ENCODE measurements at places on chromosomes 1 and 21.

DNA sequence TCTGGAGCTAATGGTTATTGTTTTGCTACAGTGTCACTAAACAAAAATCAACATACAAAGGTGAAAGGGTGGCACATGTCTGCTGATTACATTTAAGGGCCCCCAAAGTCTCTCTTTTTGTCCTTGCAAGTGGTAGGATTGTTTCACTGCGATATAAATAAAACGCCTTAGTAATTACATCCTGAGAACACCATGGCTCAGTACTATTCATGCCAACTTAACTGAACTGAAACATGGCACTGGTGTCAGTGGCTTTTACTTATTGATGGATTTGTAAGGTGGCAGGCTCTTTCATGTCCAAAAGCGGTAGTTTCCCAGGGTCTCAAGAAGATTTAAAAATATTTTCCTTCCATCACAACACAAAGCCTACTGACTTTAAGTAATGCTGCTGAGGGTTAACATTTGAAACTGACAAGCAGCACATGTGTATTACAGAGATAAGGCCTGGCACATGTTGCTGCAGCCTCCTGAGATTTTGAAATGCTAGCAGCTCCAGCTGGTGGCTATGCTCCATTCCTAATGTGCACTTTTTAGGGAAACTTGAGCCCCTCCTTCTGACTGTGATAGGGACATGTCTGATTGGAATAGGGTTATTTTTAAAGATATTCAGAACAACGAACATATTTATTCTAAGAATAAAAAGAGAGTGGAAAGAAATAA is 86.8 kb downstream of the ATP1B1 start:
- no peak for DNase-seq

GRCh38 chr1:234842726-234843641 is 233.0 kb upstream of the IRF2BP2 start:
- peak; percentile 94 for DNase-seq

DNA sequence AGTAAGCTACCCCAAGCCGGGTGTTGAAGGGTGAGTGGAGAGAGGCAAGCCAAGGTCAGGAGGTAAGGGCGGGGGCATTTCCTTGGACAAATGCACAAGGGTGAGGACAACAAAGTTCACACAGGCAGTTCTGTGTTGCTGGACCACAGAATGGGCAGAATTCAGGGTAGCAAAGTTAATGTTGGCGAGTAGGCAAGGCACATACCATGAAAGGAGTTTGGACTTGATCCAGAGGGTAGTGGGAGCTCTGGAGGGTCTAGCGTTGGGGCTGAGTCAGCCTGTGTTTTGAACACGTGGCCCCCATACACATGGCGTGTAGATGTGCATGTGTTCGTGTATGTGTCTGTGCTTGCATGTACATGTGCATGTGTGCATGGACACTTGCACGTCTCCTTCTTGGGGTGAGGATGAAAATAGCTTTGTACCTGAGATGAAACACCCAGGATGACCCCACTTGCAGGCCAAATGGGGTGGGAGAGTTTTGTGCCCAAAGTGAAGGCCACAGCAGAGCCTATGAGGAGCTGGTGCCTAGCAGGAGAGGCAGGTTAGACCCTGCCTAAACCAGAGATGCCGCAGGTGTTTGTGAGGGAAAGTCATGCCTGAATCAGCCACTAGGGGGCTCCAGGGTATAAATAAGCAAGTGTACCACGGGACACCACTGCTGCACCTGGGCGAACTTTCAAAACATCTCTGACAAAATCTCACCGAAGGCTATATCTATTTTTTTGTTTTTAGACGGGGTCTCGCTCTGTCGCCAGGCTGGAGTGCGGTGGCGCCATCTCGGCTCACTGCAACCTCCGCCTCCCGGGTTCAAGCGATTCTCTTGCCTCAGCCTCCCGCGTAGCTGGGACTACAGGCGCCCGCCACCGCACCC is 21.8 kb downstream of the SLC27A3 start:
- DNase-seq: peak; percentile 91

- DNase-seq: no peak
Observed at GRCh38 chr1:239718571-239718970, 332.2 kb downstream of the CHRM3 start.

GRCh38 chr1:110055493-110056284 is 14.8 kb downstream of the ALX3 start:
- no peak for DNase-seq

DNA sequence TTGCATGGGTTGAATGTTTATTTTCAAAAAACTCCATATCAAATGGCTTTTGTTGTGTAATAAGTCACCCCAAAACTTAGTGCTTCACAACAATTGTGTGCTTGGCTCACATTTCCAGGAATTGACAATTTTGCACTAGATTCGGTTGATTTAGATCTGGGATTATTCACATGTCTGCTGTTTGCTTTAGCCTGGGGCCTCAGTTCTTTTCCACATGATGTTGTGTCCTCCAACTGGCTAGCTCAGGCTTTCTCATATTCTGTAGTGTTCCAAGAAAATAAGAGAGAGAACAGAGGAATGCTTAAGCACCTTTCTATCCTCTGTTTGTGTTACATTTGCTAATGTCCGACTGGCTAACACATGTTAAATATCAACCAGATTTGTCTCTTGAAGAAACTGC is 281.5 kb upstream of the ADGRL4 start:
- DNase-seq: no peak
